Stimulated activated CD8-positive, alpha-beta memory T cell treated with anti-CD3 and anti-CD28 coated beads, Interleukin-2, amount 100 ng/mL, for 48 hours (primary cell): ENCODE measurements at places on chromosomes 7 and 10.

- no peak for DNase-seq
Measured at GRCh38 chr10:28948046-28948445, 270.7 kb downstream of the BAMBI start.

DNA sequence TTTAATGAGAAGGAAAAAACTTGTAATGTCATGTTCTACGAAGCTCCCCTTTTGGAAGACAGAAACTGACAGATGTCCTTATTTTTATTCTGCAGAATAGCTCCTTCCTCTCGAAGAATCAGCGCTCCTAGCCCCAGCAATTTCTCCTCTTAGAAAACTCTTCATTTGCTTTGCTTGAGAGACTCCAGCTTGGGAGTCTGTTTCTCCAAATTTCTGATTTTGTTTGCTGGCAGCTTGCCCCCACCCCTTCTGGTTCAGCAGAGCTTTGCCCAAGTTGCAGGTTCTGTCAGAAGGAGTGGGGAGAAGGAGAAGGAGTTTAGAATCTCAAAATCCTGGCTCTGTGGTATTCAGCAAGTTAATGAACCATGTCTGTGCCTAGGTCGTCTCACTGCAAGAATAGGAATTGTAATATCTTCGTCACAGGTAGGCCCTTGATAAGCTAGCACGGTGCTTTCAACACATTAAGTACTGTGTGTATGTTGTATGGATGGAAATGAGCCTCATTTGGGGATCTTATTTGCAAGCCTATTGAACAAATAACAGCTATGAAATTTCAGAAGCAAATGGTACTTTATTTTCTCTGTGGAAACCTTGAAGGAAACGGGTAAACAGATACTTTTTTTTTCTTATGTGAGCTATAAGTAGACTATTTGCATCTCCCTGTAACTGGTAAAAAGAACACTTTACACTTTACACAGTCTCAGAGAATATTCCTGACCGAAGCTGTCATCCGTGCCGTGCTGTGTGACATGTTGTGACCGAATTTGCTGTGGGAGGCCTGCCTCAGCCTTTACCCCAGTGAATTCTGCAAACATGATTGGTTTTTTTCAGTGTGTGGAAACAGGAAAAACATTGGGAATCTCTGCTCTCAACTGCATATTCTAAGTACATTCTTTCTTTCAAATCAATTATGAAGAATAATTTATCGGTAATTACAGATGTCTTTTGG is 290.9 kb downstream of the CAMK1D start:
- no peak for DNase-seq

DNA sequence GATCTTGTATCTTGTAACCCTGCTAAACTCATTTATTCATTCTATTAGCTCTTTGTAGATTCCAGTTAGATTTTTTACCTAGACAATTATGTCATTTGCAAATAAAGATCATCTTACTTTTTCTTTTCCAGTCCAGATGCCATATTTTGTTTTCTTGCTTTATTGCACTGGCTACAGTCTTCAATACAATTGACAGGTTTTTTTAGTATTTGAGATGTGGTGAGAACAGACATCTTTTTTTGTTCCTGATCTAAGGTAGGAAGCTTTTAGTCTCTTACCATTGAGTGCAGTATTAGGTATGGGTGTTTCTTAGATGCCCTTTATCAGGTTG is 12.1 kb downstream of the SPRN start:
- no peak for DNase-seq

DNA sequence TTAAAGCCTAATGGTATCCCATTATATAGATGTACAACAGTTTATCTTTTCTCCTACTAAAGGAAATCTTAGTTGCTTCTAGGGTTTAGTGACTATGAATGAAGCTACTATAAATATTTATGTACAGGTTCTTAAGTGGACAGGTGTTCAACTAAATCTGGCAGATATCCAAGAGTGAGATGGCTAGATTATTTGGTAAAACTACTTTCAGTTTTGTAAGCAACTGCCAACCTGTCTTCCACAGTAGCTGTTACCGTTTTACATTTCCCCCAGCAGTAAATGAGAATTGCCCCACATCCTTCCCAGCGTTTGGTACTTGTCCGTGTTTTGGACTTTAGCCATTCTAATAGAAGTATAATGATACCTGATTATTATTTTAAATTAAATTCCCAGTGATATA is 144.9 kb upstream of the MAGI2 start:
- no peak for DNase-seq

DNA sequence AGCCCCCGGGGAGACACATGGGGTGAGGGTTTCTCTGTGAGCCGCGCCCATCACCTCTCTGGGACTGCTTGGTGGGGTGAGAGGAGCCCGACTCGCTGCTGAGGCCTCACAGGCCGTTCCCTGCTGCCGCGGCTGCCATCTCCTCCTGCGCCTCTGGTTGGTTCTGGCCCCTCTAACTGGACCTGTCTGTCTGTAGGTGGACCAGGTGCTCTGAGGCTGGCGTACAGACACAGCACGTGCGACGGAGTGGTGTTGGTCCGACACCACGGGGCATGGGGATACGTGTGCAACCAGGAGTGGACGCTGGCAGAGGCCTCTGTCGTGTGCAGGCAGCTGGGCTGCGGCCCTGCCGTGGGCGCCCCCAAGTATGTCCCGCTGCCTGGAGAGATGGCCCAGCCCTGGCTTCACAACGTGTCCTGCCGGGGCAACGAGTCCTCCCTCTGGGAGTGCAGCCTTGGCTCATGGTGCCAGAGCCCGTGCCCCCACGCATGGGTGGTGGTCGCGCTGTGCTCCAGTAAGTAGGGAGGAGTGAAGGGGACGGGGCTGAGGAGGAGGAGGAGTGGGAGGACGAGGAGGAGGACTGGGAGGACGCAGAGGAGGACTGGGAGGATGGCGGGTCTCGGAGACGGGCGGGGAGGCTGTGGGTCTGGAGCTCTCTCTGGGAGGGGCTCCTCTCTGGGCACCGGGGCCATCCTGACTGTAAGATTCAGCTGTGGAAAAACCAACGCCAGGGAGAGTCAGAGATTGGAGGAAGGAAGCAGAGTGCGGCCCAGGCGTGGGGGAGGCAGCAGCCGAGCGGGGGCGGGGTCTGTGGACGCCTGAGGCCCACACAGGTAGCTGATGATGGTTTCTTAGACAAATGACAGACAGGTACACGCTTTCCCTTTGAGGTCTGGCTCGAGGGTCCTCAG is 2.6 kb downstream of the SCART1 start:
- DNase-seq = no peak

GRCh38 chr7:69656077-69656476 is 57.8 kb downstream of the AUTS2 start:
- DNase-seq = no peak

DNA sequence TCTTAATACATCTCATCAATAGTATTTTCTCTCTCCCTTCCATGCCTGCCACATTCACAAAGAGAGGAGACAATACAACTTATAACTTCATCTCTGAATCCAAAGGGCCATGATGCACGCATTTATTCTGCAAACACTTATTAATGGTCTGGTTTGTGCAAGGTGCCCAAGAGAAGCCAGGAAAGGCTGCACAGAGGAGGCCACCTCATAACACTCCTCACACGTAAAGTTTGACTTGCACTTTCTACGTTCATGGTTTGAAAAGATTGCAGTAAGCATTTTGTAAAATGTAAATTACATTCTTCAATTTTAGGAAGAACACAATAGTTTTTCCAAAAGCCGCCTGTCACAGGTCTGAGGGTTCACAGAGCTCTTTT is 1.2 kb upstream of the PALS2 start:
- DNase-seq = no peak

GRCh38 chr10:109968953-109969759 is 38.6 kb upstream of the ADD3 start:
- no peak for DNase-seq

GRCh38 chr10:114389426-114389825 is 14.9 kb downstream of the AFAP1L2 start:
- DNase-seq = no peak

DNA sequence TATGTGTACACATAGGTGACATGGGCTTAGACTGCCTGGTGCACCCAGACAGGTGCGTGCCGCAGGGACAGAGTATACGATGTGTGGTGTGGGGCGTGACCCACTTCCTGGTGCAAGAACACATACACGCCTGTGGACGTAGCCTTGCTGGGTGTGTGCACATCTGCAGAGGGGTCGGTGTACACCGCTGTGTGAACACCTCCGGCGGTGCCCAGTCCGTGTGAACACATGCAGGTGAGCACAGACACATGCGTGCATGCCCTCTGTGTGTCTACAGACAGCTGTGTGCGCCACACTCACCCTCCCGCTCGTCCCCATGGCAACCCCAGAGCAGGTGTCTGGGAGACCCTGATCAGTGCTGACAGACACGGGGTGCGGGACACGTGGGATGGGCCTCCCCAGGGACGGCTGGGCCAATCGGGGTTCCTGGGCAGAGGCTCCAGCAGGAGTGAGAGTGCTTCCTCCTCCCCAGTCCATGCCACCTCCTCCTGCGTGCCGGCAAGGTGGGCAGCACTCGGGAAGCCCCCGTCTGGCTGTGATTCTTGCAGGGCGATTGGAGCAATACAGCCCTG is 23.4 kb downstream of the ELFN1 start:
- DNase-seq = no peak
